ENCODE measurements at places on chromosomes 12 and 14.

DNA sequence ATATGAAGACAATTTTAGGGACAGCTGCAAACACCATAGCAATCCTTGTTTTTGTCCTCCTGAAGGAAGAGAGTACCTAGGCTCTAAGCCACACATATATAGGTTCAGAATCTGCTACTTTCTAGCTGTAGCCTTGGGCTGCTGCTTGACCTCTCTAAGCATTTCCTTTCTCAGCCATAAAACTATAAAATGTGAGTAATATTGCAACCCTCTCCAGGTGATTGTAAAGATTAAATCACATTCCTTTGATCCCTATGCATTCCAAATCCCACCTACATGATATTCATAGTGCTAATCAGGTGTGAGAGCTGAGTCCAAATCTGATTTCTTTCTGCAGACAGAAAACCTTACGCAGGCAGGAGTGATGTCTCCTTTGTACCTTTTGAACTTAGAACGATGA, 913.5 kb downstream of the VRK1 start:
- no peak for DNase-seq

DNA sequence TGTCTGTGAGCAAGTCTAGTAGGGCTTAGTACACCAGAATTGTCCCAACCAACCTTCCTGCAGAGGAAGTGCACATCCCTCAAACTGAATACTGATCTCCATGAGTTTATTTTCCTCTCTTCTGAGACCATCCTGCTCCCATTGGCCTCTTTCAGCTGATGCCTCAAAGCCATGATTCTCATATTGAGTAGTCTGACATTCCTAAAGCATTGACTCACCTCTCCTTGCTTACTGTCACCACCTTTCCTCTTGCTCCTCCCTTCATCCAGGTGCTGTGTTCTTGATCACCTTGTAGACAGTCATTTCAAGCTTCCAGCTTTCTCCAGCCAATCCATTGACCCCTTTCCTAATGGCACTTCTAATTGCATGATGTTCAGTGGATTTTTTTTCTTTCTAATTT, 583.7 kb upstream of the USP15 start:
- DNase-seq, result no peak

GRCh38 chr12:3600039-3600720, 109.2 kb downstream of the PRMT8 start:
- DNase-seq, result no peak

DNA sequence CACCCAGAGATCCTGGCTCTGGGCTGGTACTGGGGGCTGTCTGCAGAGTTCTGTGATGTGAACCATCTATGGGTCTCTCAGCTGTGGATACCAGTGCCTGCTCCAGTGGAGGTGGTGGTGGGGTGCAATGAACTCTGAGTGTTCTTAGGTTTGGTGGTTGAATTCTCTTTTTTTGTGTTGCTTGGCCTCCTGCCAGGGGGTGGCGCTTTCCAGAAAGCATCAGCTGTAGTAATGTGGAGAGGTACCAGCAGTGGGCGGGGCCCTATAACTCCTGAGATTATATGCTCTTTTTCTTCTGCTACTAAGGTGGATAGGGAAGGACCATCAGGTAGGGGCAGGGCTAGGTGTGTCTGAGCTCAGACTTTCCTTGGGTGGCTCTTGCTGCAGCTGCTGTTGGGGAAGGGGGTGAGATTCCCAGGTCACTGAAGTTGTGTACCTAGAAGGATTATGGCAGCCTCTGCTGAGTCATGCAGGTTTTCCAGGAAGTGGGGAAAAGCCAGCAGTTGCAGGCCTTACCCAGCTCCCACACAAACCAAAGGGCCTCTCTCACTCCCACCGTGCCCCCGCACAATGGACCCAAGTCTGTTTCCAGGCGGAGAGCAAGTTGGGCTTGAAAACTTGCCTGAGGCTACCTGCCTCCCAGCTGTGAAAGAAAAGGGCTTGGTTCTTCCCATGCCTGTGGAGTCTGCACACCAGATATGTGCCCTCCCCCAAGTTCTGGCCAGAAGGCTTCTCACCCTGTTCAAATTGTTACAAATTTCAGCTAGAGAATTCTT, 18.6 kb downstream of the CCER1 start:
- no peak for DNase-seq

- DNase-seq, result no peak
Observed at GRCh38 chr14:76936483-76936882, 92.0 kb downstream of the IRF2BPL start.

- peak; percentile 34 for DNase-seq
Observed at GRCh38 chr12:56581418-56582145, 48.5 kb downstream of the BAZ2A start.

- peak; percentile 21 for DNase-seq
Observed at GRCh38 chr12:48815126-48816110, 2.9 kb upstream of the CACNB3 start.
